ENCODE measurements at places on chromosomes 3 and 15.
A peak's percentile ranks its signal among the peaks of the same experiment; 100 is the strongest.

DNA sequence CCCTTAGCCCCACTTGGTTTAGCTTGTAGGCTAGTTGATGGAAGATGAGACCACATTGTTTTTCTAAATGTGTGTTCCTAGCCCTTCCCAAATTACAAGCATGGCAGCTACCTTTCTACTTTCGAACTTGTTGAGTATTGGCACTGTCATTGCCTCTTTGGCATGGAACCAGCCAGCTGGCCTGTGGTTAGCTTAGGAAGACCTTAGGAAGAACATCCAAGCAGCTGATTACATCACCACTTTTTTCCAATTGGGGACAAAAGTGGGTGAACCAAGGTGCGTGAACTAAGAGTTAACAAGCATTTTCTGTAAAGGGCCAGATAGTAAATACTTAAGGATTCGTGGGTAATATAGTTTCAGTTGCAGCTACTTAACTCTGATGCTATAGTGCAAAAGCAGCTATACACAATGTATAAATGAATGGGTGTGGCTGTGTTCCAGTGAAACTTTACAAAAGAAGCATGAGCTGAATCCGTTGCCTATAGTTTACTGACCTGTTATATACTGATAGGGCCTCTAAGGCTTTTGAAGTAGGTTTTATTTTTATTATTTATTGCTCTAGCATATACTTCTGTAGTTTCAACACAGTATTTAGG, 8.5 kb downstream of the KLHL18 start:
- DNase-seq = no peak

- DNase-seq = no peak
Observed at GRCh38 chr3:120512655-120513054, 61.9 kb upstream of the FSTL1 start.

GRCh38 chr15:33852570-33852969, 115.7 kb upstream of the CHRM5 start:
- DNase-seq = no peak

GRCh38 chr3:65523878-65524277, 514.8 kb downstream of the MAGI1 start:
- no peak for DNase-seq

- DNase-seq = no peak
Observed at GRCh38 chr15:51697163-51697562, 15.9 kb downstream of the SCG3 start.

DNA sequence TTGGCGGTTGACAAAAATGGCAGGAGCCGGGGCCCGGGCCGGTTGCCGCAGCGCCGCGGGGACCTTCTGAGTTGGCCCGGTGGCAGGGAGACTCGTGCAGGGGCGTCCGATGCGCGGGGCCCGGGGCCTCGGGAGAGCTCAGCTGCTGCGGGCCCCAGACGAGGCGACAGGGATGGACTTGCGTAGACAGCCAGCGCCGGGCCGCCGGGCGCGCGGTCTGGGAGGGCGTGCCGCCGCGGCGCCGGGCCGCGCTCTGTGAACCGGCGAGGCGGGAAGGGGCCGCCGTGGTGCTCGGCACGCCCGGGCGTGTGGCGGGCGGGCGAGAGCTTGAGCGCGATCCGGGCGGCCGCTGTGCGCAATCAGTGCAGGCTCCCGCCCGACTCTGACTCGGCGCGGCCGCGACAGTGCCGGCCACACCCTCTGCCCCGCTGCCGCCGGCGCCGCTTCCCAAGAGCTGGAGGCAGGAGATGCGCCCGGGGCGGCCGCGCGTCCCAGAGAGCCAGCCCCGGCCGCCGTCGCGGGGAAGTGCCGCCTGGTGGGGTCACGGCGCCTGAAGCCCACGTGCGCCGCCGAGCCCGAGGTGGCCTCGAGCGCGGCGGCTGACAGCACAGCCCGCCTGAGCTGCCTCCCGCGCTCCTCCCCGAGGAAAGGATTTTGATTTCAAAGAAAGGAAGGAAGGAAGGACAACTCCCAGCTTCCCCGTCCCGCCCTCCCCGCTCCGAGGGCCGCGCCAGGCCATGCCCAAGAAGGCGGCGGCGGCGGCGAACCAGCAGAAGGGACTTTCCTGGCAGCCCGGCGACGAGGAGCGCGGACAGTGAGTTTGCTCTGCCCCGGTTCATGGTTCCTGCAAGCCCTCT, 657 bp downstream of the TLNRD1 start:
- peak; percentile 65 for DNase-seq

All from activated CD4-positive, CD25-positive, alpha-beta regulatory T cell treated with anti-CD3 and anti-CD28 coated beads, Interleukin-2, amount 50 U/mL, for 72 hours (primary cell).